ENCODE measurements at places on chromosomes 1 and 21.

- peak; percentile 47 for DNase-seq
These were observed 4.2 kb upstream of the ADORA3 start for GRCh38 chr1:111507411-111508201.

- no peak for DNase-seq
These were observed 9.2 kb upstream of the IFI44 start for GRCh38 chr1:78640462-78640861.

DNA sequence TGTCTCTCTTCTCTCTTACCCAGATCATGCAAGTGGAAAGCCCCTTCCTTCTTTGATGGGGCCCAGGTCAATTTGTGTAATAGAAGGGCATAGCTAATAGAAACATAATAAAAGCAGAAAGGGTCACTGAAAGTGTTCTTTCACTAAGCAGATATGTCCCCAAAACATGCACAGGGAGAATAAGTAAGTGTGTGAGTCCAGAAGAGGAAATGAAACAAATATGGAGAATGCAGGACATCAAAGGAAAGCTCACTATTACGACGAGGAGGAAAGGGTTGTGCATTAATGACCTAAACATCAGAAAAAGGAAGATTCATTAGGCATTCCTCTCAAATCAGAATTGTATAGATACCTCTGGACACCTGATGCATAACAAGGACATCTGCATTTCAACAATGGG is 81.4 kb upstream of the SMYD2 start:
- no peak for DNase-seq

DNA sequence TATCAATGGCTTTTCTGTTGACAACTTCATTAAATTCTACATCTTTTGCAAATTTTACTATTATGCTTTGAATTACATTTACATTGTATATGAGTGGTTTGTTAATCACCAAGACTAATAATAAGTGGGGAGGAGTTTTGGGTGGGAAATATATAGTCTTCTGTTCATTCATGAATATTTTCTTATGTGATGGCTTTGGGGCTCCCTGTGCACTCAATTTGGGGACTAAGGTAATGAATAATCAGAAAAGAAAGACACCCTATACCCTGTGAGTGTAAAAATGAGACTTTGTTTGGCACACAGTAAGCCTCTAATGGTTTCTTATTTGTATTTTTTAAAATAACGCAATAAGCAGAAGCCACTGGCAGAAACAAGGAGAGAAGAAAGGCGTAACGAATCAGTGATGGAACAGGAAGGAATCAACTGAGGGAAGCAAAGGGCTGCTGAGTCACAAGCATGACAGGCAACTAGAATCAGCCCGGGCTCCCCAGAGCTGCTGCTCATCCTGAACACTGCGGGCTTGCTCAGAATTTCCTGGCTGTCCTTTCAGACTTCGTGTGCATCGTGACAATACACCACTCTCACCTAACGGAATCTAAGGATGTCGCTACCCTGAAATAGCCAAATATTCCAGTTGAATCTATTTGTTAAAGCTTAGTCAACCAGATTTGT is 20.8 kb upstream of the RGS2 start:
- DNase-seq = no peak

DNA sequence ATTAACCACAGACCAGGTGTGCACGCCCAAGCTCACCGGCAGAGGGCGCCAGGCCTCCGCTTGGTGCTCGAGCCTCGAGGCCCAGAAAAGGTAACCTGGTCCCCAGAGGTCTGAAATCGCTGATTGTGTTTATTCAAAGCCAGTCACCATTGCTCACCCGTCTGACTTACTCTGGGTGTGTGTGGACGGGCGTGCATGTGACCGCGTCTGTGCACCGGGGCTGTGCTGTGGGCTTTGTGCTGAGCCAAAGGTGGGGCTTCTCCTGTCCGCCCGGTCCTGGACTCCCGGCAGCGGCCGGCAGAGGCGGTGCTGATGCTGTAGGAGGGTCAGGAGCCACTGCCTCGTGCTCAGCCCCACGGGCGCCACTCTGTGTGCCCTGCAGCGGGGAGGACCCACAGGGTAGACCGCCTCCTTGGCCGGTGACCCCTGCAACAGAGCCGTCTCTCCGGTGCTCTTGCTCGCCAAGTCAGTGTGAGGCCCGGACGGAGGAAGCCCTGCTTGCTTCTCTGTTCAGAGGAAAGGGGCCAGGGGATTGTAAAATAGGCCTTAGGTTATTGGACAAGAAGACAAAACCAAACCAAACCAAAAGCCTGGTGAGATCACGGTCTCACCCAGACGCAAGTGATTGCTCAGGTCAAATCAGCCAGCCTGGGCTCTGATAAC is 32.0 kb upstream of the BTG2 start:
- peak; percentile 91 for DNase-seq

- DNase-seq = no peak
These were observed 29.6 kb upstream of the RGS1 start for GRCh38 chr1:192545896-192546521.

DNA sequence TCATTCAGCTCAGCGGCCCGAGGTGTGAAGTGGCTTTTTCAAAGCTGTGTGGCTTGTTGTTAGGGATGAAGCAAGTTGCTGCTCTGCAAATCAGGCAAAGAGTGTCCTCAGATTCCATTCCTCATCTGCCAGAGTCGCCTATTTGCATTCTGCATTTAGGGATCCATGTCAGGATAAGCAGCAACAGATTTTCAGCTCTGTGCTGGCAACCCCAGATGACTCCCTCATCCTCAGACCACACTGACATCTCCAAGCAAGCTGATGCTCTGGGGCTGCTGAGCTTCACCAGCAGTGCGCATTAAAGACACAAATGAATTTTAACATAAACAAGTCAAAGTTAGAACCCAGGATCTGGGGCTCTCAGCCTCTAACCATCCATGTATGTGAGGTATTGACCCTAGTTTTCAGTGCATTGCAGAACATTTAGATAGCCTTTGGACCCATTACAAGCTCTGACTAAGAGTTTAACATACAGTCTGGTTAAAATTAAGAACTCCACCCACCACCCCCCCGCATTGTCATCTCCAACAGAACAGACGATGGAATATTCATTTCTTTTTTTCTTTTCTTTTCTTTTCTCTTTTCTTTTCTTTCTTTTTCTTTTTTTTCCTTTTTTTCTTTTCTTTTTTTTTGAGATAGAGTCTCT is 10.9 kb downstream of the CFAP107 start:
- DNase-seq = no peak

DNA sequence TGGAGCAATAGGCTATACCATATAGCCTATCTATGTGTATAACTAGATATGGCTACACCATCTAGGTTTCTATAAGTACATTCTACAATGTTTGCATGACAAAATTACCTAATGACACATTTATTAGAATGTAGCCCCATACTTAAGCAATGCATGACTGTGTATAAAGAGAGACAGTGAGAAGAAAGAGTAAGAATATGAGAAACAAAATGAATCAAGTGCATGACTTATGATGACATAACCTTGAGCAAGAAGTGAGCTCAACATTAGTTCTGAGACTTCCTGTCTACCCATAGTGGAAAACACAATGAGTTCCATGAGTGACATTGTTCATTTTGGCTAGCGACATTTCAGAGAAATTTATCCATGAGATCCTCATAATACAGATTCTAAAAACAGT is 10.1 kb downstream of the SLC44A5 start:
- no peak for DNase-seq

- no peak for DNase-seq
These were observed 4.7 kb downstream of the ZNF648 start for GRCh38 chr1:182056601-182057366.

DNA sequence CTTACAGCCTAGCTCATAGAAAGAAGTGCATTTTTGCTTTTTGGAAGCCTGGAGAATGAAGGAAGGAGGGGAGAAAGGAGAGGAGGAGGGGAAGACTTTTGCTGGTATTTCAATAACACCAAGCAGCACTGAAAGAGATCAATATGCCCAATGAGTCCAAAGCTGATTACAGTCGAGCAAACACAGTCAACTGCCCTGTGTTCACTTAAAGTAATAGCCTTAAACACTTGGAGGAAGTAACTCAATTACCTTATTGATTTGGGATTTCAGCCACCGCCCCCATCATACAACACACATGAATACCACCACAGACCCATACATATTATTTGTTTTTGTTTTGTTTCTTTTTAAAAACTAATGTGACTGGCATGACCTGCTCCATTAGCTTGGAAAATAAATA is 23.3 kb upstream of the RXRG start:
- DNase-seq = no peak

DNA sequence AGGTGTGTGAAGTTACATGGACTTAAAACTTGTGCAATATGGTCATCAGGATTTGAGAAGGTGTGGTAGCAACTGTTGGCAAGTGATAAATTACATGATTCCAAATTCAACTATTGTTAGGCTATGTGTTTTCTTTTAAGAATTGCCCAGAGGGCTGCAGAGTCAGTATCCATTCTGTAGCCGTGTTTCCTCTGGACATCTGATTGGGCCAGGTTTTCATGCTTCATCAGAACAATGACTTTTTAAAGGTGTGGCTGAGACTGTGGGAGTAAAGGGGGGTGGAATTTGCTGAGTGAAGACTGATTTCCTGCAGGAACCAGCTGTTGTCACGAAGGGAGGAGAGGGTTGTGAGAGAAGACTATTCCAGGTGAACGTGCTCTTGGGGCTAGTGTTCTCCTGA is 1.7 kb upstream of the HRNR start:
- DNase-seq = no peak

- DNase-seq = no peak
These were observed 12.8 kb downstream of the PROK1 start for GRCh38 chr1:110463725-110464124.

DNA sequence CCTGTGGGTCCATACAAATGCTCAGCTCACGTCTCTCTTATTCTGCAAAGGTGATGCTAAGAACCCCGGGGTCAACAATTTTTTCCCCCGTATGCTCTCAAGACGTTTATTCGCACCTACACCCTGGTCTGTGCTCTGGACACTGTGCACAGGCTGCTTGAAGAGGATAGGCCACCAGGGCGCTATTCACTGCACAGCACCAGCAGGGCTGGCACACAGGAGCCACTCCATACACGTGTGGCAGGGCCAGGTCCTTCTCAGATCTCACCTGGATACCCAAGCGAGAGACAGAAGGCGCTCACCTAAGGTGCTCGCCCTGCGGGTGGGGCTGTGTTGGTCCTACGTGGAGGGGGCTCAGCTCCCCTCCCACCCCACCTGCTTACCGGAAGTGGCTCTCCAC is 16.7 kb downstream of the TMEM63A start:
- no peak for DNase-seq

DNA sequence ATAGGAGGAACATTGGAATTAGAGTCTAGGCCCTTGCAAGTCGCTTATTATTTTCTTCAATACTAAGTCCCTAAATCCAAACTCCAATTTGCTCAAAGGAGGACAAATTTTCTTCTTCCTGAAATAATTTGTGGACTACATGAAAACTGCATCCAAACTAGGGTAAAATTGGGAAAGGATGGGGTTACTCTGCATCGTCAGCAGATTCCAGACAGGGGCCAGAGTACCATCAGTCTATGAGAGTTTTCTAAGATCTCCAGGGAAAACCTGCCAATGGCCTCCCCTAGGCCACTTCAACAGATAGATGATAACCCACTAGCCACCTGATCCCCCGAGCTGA is 508 bp downstream of the HEYL start:
- DNase-seq = no peak

DNA sequence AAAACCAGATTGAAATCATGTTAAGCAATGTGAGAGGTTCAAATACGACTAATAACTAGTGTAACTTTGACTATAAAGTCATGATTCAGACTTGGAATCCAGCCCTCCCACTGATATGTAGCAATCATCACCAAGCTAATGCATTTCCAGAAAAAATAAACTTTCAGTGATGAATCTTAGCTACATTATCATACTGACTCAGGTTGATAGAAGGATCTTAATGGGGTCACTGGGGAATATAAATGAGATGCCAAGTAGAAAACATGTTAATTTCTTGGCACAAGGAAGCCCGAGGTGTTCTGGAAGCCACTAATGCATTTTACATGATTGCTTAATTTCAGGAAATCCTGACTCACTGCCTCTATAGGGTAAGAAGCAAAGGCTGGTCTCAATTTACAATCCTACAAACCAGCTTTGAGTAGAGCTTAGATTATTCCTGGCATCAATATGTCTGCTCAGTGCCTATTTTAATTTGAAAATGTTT is 67.7 kb downstream of the SELENOF start:
- DNase-seq = no peak

DNA sequence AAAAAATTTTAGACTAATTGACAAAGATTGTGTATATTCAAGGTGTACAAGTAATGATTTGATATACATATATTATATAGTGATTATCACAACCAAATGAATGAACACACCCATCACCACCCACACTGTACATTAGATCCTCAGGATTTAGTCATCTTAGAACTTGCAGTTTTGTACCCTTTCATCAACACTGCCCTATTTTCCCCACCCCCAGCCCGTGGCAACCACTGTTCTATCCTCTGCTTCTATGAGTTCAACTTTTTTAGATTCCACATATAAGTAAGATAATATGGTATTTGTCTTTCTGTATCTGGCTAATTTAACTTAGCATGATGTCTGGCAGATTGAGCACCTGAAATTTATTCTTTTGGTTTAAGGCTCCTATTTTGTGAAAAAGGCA is 173.6 kb downstream of the IER5 start:
- no peak for DNase-seq

- DNase-seq = no peak
These were observed 29.6 kb upstream of the CCN1 start for GRCh38 chr1:85550784-85551516.

DNA sequence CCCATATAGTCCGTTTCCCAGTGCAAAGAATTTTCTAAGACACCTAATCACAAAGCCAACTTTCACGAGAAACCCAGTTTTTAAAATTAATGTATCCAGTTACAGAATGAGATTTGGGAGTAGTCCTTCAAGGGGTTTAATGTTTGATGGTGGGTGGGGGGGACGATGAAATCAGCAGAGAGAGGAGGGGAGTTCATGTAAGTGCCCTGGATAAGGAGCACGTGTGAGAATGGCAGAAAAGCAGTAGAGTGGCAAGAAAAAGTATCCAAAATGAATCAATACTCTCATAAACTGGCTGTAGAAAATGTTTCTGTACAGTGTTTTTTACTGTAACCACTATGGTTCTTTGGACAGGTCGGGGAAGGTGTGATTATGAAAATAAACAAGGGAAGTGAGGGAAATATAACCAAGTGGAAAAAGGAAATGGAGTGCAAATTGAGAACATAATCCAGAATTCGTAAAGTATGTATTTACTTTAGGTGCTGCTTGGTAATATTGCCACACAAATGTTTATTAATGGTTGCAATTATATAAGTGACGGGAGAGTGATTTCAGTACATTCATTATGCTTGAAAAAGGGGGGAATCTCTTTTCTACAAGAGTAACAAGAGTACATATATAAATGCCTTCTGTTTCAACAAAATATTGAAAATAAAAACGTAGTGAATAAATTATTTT is 118.7 kb upstream of the RRP15 start:
- DNase-seq = no peak

- peak; percentile 34 for DNase-seq
These were observed 742 bp downstream of the ARTN start for GRCh38 chr1:43934101-43934985.

- DNase-seq = no peak
These were observed 28.3 kb downstream of the OPTC start for GRCh38 chr1:203522237-203522636.

- DNase-seq = no peak
These were observed 32.3 kb upstream of the DIPK1A start for GRCh38 chr1:92993581-92993980.
